ENCODE measurements at places on chromosomes 13 and 19.

DNA sequence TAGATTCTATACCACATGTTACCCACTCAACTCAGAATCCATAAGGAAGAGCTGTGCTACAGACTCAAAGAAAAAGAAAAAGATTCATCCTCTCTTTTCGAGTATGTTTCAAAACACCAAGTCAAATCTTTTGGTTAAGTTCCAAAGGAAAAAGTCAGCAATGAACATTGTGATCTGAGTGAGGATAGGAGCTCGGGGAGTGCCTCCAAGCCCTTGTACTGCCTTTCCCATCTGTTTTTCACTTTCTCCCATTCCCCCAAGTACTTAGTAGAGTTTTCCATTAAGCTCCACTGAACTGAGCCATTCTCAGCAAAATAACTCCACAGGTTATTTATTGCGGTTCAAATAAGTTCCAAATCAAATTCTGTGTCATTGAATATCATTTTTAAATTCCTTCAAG, 47.7 kb upstream of the MAB21L1 start:
- no peak for DNase-seq

DNA sequence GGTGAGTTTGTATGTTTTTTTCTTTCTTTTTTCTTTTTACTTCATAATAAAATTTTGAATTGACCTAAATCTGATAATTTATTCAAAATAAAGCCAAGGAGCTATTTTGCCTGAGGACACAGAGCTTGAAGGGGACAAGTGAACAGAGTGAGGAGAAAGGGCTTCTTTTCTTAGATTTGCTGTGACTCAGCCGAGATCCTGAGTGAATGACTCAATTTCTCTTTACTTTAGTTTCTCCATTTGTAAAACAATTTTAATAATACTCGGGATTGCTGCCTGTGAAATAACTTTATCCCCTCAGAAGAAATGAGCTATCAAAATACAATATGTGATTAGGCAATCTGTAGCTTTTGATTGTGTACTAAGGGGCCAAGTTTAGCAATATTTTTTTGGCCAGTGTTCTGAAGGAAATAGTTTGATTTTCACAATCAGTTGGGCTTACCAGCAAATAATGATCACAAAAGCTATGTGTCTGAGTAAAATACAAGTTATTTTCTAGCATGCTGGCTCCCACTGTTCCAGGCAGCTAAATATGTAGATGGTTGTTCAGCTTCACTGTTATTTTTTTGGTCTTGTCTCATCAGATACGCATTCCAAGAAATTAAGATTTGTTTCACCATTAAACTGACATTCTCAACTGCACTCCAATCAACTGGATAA, 437.5 kb downstream of the FGF9 start:
- no peak for DNase-seq

DNA sequence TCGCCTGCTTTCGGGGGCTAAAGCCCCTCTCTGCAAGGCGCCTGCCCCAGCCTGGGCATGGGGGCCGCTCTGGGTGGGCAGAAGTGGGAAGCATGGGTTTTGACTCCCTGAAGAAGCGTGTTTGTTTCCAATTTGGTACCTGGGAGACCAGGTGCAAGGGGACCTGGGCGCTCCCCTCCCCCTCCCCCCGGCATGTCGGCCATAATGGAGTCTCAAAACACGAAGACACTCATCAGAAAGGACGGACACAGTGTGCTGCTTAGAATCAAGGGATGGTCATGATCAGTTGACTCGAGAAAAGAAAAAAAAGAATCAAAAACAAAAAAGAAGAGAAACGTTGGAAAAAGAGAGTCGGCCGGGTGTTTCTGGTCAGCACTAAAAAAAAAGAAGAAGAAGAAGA, 76.8 kb downstream of the IER2 start:
- no peak for DNase-seq

DNA sequence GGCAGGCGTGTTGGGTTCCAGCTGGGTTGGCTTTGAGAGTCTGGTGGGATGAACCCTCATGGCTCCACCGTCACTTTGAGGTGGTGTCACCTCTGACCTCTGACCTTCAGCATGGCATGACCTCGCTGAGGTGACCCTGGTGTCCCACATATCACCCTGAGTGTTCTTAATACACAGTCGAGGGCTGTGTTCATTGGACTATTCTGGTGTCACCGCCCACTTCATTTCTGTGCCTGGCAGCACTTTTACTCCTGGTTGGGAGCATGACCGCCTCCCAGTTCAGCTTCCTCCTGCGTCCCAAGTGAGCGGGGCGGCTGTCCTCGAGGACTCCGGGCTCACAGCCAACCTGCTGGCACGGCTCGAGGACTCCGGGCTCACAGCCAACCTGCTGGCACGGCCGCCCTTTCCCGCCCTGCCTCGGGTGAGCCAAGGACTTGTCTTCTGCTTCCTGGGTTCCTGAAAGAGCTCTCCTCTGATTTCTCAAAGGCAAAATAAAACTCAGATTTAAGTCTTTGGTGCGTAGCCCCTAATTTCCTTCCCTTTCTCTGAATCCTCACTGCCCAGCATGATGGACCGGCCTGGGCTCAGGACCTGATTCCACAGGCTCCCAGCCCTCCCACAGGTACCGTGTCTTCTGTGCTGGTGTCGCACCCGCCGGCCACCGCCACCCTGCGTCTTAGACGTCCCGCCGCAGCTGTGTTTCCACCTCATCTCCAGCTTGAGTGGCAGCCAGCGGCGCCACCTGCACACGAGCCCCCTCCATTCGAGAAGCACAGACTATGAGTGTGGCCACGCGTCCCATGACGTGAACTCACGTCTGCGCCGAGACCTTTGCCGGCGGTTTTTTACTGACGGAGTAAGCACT, 10.4 kb downstream of the ATP4B start:
- no peak for DNase-seq

- no peak for DNase-seq
These were observed 499 bp downstream of the LSM7 start for GRCh38 chr19:2327773-2328400.

DNA sequence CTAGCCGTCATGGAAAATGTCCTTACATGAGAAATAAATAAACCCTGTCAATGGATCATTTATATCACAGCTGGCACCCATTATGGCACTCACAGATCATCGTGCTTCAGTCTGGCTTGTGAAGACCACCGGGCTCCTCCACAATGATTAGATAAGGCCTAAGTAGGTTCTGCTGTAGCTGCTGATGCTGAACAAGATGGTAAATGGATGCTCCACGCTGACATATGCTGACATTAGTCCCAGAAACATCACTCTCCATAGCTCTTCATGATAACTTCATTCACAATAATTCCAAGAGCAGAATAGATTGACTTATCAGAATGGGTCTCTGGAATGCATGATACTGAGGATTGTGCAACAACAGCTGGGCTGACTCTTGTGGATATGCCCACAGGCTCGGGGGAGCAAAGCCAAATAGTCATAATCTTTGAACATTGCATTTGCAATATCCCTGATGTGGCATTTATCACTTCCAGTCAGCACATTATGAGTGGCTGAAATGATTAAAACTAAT, 63.8 kb upstream of the RXFP2 start:
- DNase-seq = no peak

DNA sequence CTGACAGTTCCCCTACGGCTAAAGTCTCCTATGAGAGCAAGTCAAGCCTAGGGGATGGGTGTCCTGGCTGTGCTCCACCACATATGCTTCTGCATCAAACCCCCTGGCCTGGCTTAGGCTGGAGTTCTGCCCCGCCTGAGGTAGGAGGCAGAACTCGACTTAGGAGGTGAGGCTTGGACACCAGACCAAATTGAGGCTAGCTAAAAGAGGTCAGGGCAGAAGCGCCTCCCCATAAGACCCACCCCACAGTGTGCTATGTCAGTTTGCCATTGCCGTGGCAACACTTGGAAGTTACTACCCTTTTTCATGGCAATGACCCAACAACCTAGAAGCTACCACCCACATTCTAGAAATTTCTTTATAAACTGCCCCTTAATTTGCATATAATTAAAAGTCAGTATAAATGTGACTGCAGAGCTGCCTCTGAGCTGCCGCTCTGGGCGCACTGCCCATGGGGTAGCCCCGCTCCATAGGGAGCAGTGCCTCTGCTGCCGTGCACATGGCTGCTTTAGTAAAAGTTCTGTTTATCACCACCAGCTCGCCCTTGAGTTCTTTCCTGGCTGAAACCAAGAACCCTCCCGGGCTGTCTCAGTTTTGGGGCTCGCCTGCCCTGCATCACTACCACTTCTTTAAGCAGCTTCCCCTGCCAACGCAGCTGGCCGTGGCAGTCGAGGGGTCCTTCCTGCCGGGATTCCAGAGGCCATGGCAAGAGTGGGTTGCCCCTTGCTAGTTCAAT, 20.2 kb downstream of the AP1M1 start:
- DNase-seq = no peak

DNA sequence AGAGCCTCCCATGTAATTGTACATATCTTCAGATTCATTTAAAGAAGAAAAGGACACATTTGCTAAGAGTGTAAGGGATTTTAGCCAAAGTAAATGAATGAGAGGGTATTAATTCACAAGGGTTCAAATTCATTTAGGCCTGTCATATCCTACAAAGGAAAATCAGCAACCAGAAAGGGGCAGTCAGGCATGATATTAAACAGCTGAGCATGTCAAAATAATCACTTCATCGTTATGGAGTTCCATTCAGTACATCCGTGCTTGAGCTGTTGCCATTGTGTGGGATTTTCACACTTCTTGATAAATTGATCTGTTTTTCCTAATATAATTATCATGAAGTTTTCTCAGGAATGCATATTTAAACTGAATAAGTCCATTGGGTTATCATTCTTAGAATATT, 567.1 kb downstream of the GPC5 start:
- DNase-seq = no peak

DNA sequence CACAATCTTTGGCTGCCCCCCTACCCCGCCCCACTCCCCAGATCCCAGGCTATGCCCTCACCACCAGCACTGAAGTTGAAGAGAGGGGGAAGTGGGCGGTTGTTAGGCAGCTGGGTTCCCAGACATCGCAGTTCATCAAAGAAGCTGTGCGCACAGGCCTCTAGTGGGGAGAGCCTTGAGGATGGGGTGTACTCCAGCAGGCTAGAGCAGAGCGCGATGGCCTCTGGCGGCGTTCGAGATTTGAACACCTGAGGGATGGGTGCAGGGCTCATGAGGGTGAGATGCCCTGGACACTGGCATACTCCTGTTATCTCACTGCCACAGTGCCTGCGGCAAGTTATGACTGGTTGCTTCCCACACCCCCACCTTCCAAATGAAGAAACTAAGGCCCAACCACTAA, 10.0 kb downstream of the GSK3A start:
- no peak for DNase-seq

DNA sequence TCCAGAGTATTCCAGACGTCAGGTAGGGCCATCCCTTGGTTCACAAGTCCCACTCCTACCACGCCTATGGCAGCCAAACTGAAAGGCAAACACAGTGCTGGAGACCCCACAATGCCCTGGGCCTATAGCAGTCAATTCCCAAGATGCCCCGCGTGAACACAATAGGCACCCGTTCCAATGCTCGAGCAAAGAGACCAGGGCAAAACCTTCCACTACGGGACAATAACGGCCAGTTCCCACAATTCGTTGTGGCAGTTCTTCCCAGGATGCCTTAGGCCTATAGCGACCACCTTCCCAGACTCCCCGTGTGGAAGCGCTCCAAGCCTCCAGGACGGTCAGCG, 538 bp downstream of the ZNF428 start:
- no peak for DNase-seq

DNA sequence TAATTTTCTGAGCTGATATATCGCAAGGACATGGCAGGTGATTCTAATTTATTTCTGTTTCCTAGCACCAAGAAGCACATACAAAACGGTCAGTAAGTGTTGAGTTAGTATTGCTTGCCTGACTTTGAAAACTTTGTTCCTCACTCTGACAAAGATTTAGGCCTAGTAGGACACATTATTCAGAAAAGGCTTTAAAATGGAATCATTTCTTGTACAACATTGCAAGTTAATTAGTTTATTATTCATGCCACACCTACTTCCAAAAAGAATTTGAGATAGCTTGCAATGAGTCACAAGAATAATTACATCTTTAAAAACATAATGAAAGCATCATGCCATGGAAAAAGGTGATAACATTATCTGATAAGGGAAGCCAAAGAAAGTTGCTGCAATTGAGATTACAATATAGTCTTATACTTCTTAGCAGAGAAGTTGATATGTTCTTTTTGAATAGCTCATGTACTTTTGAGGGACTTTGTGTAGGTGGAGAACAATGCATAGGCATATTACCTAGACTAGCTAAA, 474.2 kb downstream of the KLF5 start:
- no peak for DNase-seq
